NAMALWA (cell line): ENCODE measurements at places on chromosomes 4 and X.

- DNase-seq = peak; percentile 76
Observed at GRCh38 chrX:15471028-15471427, 22.1 kb downstream of the PIR start.

- no peak for DNase-seq
Observed at GRCh38 chrX:11954176-11954575, 184.1 kb upstream of the FRMPD4 start.

GRCh38 chr4:48518143-48518542, 28.1 kb downstream of the ZAR1 start:
- DNase-seq = no peak

GRCh38 chrX:118980761-118981160, 6.3 kb downstream of the LONRF3 start:
- no peak for DNase-seq

DNA sequence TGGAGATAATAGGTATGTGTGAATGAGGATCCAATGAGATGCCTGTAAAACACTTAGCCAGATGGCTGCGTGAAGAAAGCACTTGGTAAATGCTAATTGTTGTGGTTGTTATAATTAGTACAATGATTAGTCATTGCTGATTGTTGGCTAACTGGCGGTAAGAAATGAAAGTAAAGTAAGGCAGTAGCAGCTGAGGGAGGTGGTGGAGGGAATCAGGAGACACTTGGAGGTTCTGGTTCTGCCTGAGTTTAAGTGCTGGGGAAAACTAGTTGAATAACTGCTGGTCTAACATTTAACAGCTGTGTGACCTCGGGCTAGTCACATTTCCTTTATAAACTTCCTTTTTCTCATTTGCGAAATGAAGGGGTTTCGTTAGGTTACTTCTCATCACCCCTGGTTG, 30.9 kb downstream of the CD38 start:
- DNase-seq = peak; percentile 53

DNA sequence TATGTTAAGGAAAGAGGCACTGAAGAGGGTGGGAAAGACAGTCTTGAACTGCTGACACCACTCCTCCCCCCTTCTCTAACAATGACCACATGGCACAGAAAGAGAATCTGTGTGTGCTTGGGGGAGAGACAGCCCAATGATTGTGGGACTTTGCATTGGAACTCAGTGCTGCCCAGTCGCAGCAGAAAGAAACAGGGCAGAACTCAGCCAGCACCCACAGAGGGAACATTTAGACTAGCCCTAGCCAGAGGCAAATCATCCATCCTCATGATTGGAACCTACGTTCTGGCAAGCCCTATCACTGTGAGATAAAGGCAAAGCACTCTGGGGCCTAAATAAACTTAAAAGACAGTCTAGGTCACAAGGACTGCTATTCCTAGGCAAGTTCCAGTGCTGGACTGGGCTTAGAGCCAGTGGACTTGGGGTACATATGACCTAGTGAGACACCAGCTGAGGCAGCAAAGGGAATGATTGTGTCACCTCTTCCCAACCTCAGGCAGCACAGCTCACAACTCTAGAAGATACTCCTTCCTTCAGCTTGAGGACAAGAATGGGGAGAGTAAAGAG, 132.8 kb upstream of the S100G start:
- DNase-seq = no peak

DNA sequence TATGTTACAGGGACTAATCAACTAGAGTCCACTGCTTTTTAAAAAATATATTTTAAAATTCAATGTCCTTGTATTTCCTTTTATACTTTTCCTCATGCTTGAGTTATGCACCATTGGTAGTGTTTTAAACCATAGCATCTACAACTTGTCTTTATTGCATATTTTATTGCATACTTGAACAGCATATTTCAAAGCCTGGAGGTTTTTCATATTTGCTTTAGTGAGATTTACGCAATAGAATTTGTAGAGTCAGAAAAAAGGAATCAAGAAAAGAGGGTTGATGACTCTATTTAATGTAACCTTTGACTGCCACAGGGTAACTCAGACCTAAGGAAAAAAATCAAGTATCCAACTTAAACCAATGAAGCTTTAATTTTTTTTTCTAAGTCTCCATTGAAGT, 1165.7 kb upstream of the IGFBP7 start:
- no peak for DNase-seq

- DNase-seq = no peak
Observed at GRCh38 chr4:87851332-87851731, 18.6 kb downstream of the MEPE start.

GRCh38 chr4:56215141-56215783, 172.0 kb downstream of the AASDH start:
- no peak for DNase-seq

DNA sequence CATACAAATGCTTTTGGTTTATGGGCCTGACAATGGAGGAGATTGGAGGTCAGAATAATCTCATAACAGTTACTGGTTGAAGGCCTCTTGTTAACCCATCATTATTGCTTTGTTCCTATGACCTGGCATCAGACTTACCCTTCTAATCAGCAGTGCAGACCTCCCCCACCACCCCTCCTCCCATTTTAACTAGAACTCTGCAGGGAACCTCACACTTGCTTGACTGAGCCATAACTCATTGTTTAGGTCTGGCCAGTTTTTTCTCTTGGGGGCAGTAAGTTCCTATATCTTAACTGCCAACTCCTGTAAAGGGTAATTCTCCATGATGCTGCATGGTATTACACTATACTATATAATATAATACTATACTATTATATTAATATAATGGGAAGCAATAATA, 609.3 kb downstream of the IL1RAPL1 start:
- no peak for DNase-seq

DNA sequence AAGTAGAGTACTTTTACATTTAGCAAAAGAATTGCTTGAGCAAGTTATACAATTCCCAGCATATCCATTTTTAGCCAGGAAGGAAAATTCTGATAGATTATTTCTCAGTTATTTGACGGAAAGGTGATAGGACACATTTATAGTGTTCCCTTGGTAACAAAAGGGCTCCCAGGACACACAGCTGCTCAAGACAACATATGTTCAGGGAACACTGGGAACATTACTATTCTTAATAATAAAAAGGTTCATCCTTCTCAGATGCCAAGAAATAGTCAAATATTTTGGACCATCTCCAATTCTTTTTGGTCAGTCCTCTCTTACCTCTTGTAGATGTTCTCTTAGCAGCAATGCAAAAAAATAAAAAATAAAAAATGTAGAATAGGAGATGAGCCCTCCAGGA, 66.8 kb upstream of the SMAD1 start:
- DNase-seq = no peak

DNA sequence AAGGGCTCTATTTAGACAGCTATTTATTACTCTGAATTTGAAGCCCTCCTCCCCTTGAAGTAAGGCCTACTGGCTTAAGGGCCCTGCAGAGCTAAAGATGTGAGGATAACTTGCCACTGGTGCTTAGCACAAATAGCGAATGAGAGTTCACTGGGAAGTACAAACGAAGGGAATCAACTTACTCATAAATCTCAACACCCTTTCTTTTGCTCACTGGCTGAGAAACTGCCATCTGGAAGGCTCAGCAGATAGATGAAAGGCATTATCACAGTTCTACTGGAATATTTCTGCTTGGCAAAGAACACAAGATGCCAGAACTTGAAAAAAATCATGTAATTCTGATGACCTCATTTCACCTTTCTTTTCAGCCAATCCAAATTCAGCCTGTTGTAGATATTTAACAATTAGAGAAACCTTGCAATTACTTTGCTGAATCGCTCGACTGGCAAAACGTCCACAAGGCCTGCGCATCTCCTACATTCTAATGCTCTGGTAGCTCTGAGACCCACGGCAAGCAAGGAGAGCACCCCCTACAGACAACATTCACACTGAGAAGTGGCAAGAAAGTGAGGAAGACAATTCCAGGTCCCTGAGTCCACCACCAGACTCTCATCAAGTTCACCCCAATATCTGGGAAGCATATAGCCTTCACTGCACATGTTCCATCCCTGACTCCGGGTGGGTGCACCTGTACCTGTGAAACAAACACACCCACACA, 27.5 kb downstream of the TSPAN5 start:
- DNase-seq = no peak

DNA sequence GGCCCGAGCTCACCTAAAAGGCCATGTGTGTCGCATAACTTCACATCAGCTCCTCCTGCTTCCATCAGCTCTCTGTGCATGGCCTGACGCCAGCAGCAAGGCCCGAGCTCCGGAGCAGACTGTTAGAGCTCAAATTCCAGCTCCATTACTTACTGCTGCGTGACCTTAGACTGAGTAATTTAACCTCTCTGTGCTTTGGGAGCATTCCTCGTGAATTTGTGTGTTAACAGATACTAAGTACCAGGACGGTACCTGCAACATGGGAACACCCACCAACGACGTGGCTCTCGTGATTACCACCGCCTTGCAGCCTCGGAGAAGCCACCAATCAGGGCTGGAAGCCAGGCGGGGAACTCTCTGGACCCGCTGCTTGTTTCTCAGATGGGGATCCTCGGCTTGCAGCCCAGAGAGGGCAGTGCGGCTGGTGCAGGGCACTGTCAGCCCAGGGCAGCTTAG, 12.9 kb downstream of the LETM1 start:
- DNase-seq = no peak

DNA sequence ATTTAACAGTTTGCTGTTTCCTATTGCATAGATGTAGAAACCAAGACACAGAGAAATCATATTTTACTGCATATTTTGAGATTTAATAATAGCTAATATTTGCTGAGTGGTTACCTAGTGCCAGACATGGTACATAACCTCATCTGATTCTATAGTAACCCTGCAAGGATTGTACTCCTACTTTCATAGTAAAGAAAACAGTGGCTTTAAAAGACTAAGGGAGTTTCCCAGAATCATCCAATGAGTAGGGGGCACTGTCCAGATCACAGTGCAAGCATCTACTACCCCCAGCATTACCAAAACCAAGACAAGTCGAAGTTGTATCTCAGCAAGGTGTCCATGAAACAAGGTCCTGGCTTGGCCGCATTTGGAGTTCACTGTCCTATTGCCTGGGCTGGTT, 224.5 kb upstream of the TENM3 start:
- DNase-seq = no peak

DNA sequence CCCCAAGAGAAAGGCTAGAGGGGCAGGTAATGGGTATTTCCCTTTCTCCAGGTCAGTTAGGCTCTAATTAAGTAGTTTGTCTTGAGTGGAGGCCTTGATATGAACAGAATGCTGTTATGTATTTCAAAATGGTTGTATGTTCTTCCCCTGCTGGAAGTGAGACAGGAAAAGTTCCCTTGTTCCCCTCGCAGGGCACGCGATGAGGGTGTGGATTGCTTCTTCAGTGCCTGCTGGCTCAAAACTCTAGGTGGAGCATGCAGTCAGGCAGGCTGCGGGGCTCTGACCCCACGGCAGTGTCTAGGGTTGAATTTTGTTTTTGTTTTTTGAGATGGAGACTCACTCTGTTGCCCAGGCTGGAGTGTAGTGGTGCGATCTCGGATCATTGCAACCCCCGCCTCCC, 341.0 kb upstream of the ZCCHC13 start:
- DNase-seq = no peak

- peak; percentile 56 for DNase-seq
Observed at GRCh38 chrX:155819966-155820491, 61.1 kb upstream of the VAMP7 start.

- DNase-seq = peak; percentile 14
Observed at GRCh38 chrX:40452031-40452430, 128.7 kb upstream of the ATP6AP2 start.

DNA sequence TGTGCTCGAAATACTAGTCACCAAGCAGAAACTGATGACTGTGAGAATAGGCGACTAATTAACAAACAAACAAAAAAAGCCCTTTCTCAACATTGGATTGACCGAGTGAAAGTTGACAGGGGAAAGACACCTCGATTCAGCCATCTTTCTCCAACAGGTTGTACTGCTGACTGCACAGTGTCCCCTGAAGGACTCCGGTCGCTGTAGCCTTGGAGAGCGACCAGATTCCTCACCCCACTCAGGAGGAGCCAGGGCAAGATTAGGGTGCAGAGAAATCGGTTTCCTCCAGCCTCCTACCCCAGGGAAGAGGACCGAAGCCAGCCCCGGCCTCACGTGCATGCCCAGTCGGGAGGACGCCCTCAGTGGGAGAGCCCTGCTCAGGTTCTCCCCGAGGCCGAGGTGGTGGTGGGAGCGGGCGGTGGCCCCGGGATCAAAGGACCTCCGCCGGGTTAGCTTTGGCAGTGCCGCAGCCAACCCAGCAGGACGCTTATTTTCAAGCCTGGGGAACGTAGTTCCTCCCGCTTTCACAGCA, 1.1 kb upstream of the RAP1GDS1 start:
- DNase-seq = peak; percentile 29

- no peak for DNase-seq
Observed at GRCh38 chr4:113614414-113614813, 147.1 kb downstream of the CAMK2D start.

GRCh38 chr4:163180090-163180489, 13.4 kb upstream of the NAF1 start:
- no peak for DNase-seq

DNA sequence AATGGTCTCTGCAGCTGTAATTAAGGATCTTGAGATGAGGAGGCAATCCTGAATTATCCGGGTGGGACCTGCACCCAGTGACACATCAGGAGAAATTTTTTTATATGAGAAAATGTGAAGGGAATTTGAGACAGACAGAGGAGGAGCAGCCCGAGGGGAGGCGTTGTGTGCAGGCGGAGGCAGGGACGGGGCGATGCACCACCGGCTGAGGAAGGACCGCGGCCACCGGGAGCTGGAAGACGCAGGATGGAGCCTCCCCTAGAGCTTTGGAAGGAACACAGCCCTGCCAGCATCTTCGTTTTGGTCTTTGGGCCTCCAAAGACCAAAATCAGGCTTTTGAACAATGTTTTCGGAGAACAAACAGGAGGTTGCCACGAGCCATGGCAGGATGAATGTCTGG, 85.0 kb upstream of the ADRA2C start:
- no peak for DNase-seq

- DNase-seq = no peak
Observed at GRCh38 chr4:88457307-88458103, 586 bp downstream of the HERC5 start.

DNA sequence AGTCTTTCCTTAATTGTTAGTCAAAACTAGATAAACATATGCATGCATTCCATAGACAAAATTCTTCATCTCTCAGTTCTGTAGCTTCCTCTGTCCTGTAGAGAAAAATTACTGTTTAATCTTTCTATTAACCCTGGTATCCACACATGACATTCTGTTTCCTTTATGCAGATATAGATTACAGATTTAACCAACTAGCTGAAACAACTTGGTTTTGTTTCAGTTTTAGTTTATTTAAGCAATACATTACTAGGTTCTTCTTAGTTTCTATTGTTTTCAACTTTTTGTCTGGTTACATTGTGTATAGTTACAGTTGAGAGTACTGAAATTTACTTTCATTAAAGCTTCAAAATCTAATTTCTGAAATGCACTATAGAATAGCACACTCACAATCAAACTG, 933.9 kb upstream of the EPHA5 start:
- no peak for DNase-seq

DNA sequence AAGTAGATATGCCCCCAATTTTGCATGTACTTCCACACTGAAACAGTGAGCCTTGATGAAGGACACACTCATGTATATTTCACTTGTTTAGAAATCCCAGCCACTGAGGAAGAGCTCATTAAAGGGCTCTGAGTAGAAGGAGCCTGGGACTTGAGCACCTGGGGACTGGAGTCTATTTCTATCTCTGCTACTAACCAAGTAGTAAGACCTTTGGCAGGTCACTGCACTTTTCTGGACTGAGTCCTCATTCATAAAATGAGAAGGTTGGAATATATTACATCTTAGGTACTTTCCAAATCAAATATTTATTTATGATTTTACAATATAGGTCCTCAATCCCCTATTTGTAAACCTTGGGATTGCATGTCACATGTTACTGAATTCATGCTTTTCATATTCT, 78.2 kb upstream of the C4orf54 start:
- DNase-seq = no peak
